ENCODE measurements at places on chromosomes 5 and 9.
A peak's percentile ranks its signal among the peaks of the same experiment; 100 is the strongest.

DNA sequence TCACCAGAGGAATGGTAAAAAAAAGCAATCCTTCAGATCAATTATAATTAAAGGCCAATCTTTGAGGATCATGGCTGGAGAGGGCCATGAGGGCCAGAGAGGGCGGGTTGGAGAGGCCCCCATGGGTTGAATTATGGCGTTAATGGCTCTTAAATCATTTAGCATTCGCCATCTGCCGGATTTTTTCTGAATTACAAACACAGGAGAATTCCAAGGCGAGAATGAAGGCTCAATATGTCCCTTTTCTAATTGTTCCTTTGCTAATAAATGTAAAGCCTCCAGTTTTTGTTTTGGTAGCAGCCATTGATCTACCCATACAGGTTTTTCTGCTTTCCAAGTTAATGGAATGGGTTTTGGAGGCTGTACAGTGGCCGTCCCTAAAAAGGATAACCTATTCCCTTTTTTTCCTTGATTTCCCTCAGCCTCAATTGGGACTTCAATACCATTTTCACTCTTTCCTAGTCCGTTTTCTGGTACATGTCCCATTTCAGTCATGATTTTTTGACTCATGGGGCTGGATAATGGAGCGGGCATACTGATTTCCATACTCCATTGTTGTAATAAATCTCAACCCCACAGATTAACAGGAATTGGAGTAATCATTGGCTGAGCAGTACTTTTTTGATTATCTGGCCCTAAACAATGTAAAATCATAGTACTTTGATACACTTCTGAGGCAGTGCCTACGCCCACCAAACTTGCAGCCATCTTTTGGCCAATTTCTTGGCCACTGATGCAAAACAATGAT lies 6.7 kb upstream of the TMEM141 start:
- no peak for DNase-seq

DNA sequence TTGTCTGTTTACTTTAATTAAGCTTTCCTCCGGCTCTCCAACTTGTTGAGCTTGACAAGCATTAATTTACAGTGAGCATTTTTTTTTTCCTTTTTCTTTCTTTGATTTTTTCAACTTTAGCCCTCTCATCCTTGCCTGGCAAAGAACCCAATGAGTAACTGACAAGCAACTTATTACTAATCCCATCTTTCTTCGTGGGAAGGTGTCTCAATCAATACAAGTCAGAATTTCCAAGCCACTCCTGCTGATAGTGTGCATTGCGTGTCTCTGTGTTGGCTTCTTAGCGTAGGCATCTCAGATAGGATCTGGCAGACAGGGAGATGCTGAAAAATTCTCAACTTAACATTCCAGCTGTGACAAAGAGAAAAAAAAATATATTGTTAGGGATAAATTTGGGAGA lies 527.7 kb upstream of the WWC1 start:
- no peak for DNase-seq

- DNase-seq = no peak
These were observed 30.5 kb upstream of the LRRC70 start for GRCh38 chr5:62547945-62548630.

- DNase-seq = no peak
These were observed 151.0 kb downstream of the NXNL2 start for GRCh38 chr9:88685966-88686365.

DNA sequence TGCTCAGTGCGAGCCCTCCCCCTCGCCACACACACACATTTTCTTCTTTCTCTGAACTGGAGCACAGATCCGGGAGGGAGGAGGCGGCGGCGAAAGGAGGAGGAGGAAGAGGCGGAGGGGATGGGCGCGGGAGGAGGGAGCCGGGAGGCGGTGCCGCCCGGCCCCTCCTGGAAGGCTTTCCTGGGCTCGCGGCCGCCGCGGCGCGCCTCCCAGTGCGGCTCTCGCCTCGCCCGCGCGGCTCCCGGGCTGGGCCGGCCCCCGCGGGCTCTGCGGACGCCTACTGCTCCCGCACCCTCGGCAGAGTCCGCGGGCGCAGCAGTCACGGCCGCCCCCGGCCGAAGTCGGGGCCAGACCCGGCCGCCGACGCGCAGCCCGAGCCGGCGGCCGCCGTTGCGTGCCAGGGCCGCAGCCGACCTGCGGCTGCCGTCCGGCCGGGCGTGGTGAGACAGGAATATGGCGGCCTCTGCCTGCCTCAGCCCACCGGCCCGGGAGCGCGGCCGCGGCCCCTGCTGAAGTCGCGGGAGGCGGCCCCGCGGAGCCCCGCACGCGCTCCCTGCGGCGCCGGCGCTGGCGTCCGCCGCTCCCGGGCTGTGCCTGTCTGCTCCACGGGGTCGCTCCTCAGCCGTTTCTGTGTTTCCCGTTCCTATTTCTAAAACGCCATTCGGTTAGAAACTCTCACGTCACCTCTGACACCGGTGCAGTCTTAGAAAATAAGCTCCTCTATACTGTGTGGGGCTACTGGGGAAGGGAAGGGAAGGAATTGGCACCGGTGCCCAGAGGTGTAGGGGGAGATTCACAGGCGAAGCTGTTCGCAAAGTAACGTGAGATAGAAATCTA lies 500 bp upstream of the GNAQ start:
- DNase-seq = peak; percentile 93

All from transverse colon (tissue), 4 donors.